ENCODE measurements at places on chromosomes 7 and 10.

DNA sequence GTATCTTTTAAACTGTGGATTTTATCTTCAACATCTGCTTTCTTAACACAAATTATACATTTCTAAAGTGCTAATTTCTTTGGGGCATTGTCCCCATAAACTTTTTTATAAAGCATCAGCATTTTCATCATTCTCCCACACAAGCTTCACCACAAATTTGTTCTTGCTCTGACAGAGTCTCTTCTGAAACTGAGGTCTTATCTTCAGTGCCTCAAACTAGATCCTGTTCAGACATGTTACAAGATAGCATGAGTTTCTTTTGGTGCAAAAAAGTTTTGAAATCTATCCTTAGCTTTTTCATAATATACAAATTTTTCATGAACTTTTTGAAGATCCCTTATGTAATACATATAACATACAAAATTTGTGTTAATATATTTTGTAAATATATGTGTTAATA is 346.6 kb downstream of the IPMK start:
- no peak for DNase-seq

GRCh38 chr7:78149787-78150186 is 351.2 kb downstream of the PHTF2 start:
- DNase-seq, result no peak

GRCh38 chr10:77801474-77802161 is 124.9 kb downstream of the DLG5 start:
- peak; percentile 1 for DNase-seq

GRCh38 chr7:32224276-32224675 is 154.1 kb upstream of the PDE1C start:
- no peak for DNase-seq

DNA sequence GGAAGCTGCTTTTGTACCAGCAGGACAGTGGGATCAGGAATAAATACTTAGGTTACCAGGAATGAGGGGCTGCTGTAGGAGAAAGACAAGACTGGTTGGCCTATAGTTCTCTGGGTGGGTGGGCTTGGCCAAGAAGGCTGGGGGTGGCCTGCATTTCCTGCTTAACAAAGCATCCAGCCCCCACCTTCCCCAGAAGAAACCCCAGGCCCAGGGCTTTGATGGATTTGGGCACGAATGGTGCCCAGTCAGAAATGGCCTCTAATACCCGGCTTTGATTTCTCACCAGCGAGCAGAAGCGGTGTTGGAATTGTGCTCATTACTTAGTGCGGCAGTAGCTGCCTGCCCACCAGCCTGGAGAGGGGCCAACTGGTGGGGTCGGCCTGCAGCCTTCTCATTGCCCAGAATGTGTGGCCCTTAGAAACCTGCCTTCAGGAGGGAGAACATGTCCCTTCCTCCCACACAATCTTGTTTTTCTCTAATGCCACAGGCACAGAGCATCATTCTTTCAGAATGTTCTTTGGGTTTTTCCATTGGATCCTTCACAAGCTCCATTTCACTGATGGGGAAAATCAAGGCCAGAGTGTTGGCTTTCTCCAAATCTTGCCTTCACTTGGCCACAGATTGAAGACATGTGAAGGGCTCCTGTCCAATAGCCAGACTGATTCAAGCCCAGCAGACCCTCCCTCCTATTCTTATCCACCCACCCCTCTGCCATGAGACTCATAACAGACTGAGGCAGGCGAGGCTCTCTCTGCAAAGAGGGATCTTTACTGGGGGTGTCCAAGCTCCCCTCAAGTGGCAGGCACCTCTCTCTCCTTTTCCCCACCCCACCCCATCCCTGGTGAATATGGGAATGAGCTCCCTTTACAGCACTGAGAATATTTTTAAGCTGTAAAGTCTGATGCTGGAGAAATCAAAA is 2.5 kb downstream of the UNC5B start:
- DNase-seq, result no peak

DNA sequence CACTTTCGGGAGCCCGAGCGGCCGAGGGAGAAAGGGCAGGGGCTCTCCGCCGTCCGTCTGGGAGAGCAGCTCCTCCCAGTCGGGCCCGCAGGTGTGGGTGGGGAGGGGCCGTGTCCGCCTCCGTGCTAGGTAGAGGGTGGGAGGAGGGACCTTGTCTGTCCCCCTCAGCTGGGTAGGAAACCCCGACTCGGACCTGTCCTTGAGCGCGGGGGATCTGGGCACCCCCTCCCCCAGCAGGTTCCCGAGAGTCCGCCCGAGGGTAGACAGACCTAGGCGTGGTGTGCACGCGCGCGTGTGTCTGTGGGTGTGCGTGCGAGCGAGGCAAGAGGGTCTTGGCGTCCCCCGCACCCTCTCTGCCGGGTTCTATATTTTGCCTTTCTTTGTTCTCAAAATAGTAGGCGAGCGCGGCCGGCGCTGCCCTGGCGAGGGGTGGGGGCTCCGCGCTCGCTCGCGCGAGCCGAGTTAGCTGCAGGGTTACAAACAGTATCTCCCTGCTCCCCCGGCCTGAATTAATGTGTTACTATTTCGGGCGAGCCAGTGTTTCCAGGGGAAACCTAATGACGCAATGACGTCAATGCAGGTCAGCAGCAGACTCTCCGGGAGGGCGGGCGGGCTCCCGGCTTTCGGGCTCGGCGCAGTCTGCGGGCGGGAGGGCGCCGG is 73.9 kb upstream of the LEP start:
- no peak for DNase-seq

DNA sequence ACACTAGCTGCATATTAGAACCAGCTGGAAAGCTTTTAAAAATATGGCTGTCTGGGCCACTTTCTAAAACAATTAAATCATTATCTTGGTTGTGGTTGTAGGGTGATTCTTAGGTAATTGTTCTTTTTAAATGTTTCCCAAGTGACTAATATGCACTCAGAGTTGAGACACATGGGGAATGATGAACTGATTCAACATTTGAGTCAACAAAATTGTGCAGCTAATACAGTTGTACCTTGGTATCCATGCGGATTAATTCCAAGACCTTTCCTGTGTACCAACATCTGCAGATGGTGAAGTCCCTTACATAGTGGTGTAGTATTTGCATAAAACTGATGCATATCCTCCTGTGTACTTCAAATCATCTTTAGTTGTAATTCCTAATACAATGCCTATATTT is 242.2 kb downstream of the ATRNL1 start:
- DNase-seq, result no peak

DNA sequence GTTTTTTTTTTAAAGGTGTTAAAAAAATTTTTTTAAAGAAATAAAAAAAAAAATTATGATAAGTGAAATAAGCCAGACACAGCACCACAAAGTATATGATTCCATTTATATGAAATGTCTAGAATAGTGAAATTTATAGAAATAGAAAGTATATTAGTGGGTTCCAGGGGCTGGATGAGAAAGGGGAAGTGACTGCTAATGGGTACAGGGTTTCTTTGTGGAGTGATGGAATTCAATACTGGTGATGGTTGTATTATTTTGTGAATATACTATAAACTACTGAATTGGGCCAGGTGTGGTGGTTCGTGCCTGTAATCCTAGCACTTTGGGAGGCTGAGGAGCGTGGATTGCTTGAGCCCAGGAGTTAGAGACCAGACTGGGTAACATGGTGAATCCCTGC is 82.2 kb downstream of the KBTBD2 start:
- DNase-seq, result no peak

GRCh38 chr7:127253281-127254162 is 781 bp upstream of the GRM8 start:
- peak; percentile 37 for DNase-seq

DNA sequence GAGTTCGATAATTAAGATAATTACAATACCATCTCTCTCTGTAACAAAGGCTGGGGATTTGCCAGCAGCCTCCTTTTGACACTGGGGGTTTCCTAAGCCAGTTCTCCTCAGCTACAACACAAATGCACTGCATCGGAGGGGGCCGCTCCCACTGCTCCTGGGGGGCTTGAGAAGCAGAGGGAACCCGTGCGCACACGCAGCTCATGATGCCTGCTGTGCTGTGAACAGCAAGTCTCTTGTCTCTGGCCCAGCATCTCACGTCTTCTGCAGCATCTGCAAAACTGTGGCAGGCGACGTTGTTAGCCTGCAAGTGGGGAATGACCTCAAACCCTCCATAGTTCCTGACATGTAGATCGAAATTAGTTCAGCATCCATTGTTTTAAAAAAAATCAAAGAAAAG is 5.5 kb downstream of the VIPR2 start:
- DNase-seq, result no peak

- no peak for DNase-seq
Measured at GRCh38 chr10:15642095-15642494, 77.6 kb downstream of the ITGA8 start.

DNA sequence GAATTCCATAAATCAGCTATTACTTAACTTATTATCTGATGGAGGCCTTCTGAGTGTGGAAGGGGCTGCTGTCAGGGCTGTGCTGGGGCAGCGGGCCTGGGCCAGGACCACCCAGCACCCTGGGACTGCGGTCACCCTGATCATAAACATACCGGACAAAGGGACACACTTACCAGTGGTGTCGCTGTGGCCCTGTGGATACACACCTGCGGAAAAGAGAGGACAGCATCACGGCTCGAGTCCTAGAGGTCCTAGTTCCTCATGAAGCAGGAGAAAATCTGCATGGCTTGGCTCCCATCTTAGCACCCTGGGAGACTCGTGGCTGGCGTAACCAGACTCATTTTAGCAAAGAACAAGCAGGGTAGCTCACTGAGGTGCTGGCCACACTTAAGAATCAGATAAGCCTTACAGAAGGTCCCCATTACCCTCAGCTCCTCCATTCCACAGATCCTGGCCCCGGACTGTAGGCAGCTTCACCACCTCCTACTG is 17.7 kb downstream of the IL15RA start:
- DNase-seq, result no peak

- DNase-seq, result no peak
Measured at GRCh38 chr10:48705401-48705938, 20.8 kb downstream of the WDFY4 start.

DNA sequence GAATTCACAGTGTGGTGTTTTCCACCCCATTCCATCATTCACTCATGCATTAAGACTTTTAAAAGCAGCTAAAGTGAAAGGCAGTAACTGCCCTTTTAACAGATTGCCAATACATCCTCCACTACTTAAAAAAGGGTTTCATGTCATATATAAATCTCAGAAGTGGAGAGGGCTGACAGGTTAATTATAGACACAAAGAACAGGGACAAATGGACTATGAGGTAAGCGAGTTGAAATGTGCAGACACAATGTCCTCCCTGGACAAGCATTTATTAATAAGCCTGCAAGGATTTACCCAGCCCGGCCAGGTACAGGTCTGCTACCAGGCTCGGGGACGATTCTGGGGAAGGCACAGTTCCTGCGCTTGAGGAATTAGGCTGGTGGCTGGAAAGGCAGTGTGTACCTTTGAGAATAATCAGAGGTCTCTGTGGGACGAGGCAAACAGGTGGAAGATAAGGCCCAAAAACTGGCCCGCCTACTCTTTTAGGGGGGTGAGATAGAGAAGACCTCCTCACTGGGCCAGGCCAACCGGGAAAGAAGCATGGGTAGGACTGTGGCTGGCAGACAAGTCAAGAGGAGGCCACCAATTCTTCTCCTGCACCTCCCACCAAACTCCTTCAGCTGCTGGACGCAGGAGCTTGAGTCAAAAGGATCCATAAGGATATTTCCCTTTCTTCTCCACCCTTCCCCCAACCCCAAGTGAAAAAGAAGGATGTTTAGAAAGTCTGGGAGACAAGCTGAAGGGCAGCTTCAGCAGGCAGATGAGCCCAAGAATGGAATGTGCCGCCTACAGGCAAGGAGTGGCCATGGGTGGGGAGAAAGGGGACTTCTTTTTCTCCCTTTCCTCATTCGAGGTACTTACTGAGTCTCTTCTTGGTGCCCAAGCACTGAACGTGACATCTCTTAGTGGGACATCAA is 1.5 kb downstream of the PDLIM1 start:
- no peak for DNase-seq

DNA sequence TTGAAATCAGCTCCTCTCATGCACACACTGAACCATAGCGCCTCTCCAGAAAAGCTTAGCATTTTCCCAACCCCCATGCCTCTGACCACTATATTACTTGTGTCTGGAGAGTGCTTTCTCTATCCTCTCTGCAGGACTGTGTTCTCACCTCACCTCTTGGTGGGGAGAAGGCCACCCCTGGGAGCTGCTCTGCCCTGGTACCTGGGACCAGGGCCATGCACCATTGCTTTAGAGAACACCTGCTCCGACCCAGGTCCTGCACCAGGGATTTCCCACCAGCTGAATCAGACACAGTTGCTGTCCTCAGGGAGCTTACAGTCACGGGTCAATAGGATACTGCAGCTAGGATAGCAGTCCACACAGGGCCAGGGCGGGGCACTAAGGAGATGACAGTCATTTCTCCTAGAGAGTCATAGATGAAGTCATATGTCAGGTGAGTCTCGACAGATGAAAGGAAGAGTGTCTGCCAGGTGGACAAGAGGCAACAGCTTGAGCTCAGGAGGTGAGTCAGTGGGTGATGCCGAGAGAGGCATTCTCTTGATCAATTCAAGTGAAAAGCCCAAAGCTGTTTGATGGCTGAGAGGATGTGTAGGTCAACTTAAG is 619 bp upstream of the LMTK2 start:
- peak; percentile 5 for DNase-seq

DNA sequence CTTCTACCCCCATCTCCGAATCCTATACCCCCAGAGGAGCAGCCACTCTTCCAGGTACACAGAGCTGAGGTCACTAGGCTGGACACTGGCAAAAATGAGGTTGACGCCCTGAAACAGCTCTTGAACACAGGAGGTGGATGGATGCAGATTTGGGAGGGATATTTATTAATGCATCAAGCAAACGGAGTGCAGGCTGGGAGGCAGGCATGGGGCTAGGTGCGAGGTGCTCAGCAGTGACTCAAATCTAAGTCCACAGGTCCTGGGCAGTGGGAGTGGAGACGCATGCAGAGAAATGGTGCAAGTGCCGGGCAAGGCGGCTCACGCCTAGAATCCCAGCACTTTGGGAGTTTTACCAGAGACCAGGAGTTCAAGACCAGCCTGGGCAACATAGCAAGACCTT is 11.0 kb downstream of the GUSB start:
- DNase-seq, result no peak

- no peak for DNase-seq
Measured at GRCh38 chr10:49500412-49500811, 38.5 kb downstream of the ERCC6 start.

DNA sequence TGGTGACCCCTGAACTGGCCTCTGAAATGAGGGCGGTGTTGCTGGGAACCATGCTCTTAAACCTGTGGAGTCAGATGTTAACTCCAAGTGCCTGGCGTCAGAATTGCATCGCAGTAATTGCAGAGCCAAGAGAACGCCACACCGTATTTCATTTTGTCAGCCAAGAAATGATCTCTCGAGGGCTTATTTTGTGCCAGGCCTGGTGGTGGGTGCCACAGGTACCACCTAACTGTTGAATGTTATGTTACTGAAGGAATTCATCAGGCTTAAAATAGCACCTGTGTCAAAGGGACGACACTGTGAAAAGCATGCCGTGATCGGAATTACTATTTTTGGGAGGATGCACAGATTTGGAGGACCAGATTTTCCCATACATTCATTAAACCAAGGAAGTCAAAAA is 51.9 kb upstream of the BAIAP2L1 start:
- DNase-seq, result no peak

DNA sequence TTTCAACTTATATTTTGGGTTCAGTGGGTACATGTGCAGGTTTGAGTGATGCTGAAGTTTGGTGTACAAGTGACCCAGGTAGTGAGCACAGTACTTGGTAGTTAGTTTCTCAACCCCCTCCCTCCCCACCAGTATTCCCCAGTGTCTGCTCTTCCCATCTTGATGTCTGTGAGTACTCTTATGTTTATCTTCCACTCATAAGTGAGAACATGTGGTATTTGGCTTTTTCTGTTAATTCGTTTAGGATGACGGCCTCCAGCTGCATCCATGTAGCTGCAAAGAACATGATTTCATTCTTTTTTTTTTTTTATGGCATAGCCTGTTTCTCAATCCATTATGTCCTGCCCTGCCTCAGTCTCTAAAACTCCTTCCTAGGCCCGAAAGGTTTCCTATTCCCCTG is 222.1 kb downstream of the WDR37 start:
- no peak for DNase-seq

- DNase-seq, result no peak
Measured at GRCh38 chr10:54843085-54843646, 42.1 kb upstream of the PCDH15 start.
